Stimulated activated CD8-positive, alpha-beta memory T cell treated with anti-CD3 and anti-CD28 coated beads, Interleukin-4, amount 100 ng/mL, for 24 hours (primary cell): ENCODE measurements at places on chromosomes 11 and 22.

- no peak for DNase-seq
Observed at GRCh38 chr11:27087432-27087831, 46.8 kb downstream of the BBOX1 start.

GRCh38 chr11:134119094-134119493, 50.2 kb downstream of the JAM3 start:
- no peak for DNase-seq

- DNase-seq = no peak
Observed at GRCh38 chr11:117328375-117329010, 839 bp downstream of the CEP164 start.

DNA sequence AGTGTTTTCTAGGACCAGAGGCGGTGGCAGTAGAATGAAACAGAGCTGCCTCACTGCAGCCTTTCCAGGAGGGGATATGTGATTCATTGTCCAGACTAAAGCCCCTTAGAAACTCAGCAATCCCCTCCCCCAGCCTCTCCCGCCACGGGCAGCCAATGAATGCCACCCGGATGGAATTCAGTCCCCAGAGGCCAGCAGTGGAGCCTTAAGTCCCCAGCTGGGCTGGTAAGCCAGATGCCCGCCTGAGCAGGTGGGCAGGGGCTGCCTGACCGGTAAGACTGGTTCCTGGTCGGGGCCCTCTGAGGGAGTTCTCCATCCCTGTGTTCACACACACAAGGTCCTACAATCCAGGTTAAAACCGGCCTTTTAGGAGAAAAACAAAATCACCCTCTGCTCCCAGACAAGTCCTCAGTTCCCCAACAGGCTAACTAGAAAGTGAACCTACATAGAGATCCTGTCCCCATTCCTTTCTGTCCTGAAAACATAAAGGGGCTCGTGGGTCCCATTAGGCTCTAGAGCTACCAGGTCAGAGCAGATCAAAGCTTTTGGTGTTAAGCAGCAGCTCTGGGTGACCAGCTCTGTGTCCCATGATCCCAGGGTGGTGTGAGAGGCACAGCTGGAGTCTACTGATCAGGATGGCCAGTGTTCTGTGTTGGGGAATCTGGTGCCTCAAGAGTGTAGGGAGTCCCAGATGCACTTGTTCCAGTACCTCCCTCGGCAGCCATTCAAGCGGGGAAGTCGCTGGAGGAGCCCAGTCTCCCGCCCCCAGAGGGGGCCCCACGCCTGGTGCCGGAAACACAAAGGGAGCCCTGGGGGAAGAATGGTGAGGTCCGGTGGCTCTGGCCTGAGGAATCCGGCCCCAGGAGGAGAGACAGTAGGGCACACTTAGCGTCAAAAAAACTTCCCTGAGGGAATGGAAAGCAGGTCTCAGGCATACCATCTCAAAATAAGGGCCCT, 2.6 kb downstream of the PATZ1 start:
- DNase-seq = no peak

DNA sequence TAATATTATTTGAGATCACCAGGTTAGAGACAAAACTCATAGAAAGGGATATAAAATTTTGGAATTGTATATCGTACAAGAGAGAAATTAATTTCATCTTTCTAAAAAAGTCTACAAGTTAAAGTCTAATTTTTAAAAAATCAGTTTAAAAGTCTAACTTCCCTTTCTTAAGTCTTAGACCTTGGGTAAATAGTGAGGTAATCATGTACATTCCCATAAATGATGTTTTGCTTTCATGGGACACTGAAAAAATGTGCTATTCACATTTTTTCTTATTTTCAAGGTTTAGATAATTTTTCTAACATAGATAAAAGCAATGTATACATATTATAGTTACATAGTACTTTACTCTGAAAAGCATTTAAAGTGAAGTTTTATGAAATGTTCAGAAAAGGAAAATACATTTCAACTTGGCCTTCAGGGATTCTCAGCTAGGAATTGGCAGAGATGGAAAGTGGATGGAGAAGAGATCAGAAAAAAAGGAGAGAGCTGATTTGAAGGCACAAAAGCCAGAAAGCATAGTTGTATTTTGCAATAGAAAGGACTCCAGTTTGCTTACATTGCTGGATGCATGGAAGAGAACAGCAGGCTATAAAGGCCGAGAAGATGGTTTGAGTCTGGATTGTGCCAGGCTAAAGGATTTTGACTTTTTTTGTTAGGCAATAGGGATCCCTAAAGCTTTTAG, 194.0 kb downstream of the CASP12 start:
- no peak for DNase-seq

GRCh38 chr11:86099874-86100273, 31.0 kb upstream of the PICALM start:
- no peak for DNase-seq

DNA sequence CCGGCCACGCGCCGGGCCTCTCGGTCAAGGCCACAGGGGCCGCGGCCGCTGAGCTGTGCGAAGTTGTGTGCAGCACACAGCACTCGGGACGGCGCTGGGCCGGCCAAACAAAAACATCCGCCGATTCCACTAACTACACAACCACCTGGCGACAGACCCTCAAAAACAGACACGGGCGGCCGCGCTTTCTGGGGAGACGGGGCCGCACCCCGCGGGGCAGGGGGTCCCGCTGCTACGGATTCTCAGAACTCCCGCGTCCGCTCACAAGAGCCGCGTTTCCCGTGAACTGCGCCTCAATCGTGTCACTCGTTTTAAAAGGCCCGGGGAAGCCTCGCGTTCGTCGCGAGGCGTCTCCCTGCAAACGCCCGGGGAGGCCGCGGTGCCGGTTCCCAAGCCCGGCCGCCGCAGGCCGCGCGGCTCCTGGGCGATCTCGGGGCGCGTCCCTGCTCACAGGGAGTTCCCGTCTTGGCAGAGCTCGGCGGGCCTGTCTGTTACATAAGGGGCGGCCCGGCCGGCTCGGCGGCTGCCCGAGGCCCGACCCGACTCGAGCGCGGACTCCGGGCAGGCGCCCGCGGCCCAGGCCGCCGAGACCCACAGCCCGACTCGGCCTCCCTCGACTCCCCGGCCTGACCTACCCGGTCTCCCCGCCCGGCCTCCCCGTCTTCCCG, 936 bp downstream of the BRD1 start:
- DNase-seq = no peak

DNA sequence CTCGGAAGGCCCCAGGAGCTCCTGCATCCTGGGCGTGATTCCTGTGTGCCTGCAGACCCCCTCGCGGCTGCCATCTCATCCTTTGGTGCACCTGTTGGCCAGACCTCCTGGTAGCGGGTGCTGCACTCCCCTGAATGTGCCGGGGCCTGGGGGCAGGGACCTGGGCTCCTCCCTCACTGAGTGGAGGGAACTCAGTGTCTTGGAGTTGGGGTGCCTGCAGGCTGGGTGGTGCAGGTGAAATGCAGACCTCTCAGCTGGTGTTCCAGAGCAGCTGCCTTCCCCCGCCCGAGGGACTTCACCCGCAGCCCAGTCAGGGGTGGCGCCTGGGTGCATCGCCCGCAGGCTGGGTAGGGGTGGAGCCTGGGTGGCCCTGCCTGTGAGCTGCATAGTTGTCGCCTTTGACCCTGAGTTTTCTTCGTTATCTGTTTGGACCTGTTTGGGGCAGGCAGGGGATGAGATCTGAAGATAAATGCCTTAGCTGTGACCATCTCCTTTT, 31.4 kb downstream of the LRP5 start:
- no peak for DNase-seq

- DNase-seq = no peak
Observed at GRCh38 chr22:20982563-20982882, 426 bp downstream of the LZTR1 start.

DNA sequence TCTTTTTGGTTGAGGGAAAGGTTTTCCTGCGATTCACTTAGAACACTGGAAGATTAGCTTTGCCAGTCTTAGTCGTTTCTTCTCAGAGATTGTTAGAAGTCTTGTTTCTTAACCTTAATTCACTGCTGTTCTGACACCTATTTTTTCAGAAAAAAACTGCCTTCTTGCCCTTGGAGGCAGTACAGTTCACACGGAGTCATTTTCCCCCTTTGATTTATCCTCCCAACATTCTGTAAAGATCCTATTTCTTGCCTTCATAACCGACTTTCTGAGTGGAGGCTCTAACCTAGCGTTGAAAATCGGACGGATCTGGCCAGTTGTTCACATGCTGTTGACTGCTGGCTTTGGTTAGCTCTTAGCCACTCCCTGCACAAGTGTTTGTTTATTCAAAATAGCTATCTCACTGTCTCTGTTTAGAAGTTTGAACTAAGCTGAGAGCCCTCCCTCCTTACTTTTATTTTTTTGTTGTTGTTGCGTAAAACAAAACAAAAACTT, 737 bp downstream of the BCL2L13 start:
- DNase-seq = no peak

DNA sequence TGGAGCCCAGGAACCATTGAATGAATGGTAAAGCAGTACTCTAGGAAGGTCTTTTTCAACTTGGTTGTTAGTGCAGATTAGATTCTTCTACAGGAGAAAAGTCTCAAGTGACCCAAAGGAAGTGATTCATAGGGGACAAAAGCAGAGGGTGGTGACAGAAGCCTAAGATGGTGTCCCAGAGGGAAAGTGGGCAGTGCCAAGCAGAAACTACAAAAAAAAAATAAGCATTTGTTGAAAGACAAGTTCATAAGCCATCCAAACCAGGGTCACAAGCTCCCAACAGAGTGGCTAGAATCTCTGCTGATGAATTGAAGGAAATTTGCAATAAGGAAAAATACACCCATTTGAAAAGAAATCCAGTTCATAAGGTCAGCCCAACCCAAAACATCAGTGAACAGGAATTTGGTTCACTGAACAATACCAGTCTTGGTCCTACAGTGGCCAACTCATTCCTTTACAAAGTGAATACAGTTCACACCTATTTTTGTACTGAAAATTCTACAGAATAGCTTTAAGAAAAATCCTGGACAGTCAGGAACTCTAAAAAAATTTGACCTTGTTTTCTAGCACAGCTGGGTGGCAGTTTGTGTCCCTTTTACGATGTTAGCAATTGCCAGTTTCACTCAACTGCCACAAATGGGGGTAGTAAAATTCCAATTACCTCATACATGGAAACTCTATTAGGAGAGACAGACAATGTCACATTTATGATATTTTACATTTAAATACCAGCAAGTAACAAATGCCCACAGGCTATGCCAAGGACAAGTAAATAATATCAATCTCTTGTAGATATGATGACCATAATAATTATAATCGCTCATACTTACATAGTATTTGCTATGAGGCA, 21.6 kb upstream of the NUP160 start:
- no peak for DNase-seq

DNA sequence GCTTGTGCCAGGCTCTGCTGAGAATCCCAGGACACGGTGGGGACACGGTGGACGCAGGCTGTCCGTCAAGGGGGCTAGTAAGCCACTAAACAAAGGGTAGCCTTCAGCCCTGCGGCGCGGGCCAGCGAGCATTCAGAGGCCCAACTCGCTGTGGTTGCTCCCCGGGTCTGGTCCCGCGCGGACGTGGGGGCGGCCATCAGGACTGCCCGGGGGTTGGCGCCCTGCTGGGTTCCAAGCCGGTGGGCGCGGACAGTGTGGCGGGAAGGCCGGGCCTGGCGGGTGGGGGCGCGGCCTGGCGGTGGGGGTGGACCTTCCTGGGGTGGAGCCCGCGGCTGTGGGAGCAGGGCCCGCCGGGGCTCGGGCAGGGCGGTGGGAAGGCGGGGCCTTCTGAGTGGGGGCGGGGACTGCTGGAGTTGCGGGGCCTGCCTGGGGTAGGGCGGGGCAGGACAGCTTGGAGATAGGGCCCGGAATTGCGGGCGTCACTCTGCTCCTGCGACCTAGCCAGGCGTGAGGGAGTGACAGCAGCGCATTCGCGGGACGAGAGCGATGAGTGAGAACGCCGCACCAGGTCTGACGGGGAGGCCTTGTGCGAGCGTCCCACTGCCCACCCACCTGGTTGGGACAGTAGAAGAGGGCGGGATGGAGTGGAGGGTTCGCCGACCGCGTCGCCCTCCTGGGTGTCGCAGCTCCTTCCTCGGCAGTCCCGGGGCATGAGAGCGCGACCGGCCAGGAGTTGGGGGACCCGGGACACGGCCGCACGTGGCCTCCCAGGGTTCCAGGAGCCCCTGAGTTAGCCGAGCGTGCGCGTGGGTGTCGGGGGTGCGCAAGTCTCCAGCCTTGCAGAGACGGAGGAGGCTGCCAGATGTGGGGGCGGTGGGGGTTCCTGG, at the start of gene SERHL2:
TSS of gene SERHL2 (plus strand) at position 482 of the 887 bp plus-strand sequence. CDS start at position 547, 65 bp downstream.
- DNase-seq = peak; percentile 79

- no peak for DNase-seq
Observed at GRCh38 chr11:34154059-34154875, 48.8 kb downstream of the NAT10 start.

DNA sequence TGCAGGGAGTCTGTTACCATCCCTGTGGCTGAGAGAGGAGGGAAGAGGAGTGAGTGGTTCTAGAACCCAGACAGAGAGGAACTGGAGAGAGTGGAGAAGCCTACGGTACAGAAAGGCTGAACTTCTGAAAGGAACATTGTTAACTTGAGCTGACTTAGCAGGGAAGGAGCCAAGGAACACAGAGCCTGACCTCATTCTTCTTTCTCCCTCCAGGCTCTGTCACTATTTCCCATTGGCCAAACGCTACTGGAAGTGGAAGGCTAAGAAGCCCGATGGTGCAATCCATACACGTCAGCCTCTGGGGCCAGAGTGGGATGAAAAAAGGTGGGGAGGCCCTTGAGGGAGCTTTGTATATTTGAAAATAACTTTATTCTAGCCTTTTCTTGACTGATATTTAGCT, 16.5 kb upstream of the WT1 start:
- DNase-seq = no peak

DNA sequence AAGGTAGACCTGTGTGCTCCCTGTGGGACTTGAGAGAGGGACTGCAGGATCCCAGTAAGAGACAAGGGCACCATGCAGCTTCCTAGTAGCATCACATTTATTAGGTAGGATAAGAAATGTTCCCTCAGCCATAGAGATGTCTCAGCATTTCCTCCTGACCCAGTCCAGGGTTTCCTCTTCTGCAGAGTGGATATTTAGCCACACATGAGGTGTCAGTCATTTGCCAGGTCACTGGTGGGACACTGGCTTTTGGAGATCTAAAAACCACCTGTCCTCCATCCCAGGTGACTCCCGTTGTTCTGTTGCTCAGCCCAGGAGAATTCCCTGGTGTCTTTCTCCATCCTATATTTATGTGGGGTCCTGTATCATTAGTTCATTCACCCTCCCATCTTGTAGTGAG, 117.5 kb upstream of the NNMT start:
- DNase-seq = no peak

- no peak for DNase-seq
Observed at GRCh38 chr11:66743271-66743968, 14.4 kb upstream of the SPTBN2 start.

- no peak for DNase-seq
Observed at GRCh38 chr11:76629853-76630599, 40.5 kb downstream of the LRRC32 start.

- DNase-seq = no peak
Observed at GRCh38 chr22:49400941-49401598, 426.6 kb downstream of the BRD1 start.

DNA sequence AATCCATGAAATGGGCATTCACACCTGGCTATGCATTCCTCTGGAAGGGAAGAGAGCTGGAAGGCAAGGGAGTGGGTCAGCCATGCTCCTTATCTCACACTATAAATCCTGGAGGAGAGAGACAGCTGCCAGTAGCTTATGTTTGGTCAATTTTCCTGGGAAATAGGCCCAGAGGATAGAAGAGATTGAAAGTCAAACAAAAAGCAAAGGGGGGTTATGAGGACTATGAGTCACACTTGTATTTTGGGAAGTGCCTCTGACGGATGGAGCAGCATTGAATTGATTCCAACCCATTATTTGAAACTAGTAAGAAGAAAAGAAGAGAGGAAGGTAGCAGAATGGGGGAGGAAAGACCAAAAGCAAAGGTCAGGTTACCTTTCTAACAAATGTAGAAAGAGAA, 25.0 kb downstream of the SNX19 start:
- no peak for DNase-seq

GRCh38 chr11:10955616-10956015, 97.8 kb upstream of the ZBED5 start:
- DNase-seq = no peak
